ENCODE measurements at places on chromosomes 16 and 17.

DNA sequence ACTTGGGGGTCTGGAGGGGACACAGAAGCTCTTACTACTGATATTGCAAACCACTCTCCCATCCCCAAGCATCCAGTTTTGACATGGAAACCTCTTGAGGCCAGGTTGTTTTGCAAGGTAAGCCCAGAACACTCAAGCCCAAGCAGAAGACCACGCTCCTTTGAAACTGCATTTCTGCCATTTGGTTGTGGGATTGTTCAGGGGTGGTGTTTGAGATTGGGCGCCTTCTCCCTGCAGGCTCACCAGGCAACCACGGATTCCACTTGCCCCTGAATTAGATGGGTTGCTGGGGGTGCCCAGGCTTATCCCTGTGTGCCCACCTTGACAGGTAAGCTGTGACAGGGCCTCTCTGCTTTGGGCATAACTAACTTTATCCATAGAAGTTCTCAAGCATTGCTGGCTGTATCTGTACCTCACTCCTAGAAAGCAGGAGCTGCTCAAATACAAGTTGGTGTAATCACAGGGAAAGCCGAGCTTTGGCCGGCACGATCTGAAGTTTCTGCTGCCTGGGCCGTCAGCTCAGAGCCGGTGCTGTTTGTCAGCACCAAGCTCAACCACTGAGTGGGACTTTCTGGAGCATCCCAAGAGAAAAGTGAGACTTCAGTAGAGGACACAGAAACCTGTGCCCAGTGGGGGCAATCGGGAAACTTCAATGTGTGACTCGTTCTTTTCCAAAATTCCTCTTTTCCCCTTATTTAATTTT is 93.6 kb downstream of the CYLD start:
- H3K27ac ChIP-seq, result no peak overlapping the region
- DNase-seq, result no peak
- H3K4me3 ChIP-seq, result no peak overlapping the region
- H3K27me3 ChIP-seq, result no peaks in the 10 kb centered on the region

DNA sequence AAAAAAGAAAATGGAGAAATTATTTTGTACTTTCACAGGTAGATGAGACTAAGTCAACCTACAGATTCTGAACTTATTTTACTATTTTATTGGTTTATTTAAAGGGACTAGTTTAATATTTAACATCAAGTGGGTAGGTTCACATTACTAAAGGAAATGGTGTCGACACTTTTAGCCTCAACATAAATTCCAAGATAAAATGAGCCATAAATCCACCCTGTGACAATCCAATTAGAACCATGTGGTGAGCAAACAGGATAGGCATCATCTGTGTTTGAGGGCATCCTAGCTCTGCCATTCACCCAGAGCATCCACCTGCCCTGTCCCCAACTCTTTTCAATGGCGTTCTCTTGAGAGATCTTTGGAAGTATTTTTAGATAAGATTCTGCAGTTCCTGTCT is 92.8 kb upstream of the PMFBP1 start:
- H3K27me3 ChIP-seq, result no peaks in the 10 kb centered on the region
- no peak for DNase-seq
- H3K27ac ChIP-seq, result no peak overlapping the region
- H3K4me1 ChIP-seq, result no peaks in the 10 kb centered on the region

- no peak overlapping the region for H3K4me3 ChIP-seq
- no peaks in the 10 kb centered on the region for H3K27me3 ChIP-seq
- H3K27ac ChIP-seq, result no peak overlapping the region
- no peak for DNase-seq
- no peaks in the 10 kb centered on the region for H3K36me3 ChIP-seq
These were observed 26.8 kb downstream of the MARCHF10 start for GRCh38 chr17:62781356-62781755.

GRCh38 chr17:34527908-34528470 is 51.4 kb upstream of the TMEM132E start:
- H3K4me3 ChIP-seq, result no peak overlapping the region
- no peaks in the 10 kb centered on the region for H3K36me3 ChIP-seq
- no peak overlapping the region for H3K27ac ChIP-seq
- peaks cover 13% of the 10 kb centered on the region for H3K4me1 ChIP-seq

DNA sequence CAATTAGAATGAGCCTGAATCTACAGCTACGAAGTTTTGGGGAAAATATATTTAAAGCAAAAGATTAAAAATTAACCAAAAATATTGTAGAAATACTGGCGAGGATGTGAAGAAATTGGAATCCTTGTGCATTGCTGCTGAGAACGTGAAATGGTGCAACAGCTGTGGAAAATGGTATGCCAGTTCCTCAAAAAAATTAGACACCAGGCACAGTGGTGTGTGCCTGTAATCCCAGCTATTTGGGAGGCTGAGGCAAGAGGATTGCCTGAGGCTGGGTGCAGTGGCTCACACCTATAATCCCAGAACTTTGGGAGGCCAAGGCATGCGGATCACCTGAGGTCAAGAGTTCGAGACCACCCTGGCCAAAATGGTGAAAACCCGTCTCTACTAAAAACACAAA is 119.9 kb upstream of the TMEM97 start:
- no peaks in the 10 kb centered on the region for H3K4me1 ChIP-seq
- no peaks in the 10 kb centered on the region for H3K27me3 ChIP-seq
- no peaks in the 10 kb centered on the region for H3K36me3 ChIP-seq
- no peak for DNase-seq
- no peak overlapping the region for H3K4me3 ChIP-seq

DNA sequence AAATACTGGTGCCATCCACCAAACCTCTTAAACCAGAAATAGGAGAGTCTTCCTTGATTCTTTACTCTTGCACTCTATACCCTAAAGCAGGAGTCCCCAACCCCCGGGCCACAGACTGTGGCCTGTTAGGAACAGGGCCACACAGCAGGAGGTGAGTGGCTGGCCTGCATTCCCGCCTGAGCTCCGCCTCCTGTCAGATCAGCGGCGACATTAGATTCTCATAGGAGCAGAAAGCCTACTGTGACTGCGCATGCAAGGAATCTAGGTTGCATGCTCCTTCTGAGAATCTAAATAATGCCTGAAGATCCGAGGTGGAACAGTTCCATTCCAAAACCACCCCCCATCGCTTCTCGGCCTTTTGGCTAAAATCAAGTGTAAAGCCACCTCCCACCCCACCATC is 30.3 kb upstream of the SRCIN1 start:
- H3K27me3 ChIP-seq, result no peaks in the 10 kb centered on the region
- no peaks in the 10 kb centered on the region for H3K36me3 ChIP-seq
- no peak for DNase-seq
- H3K27ac ChIP-seq, result no peak overlapping the region
- H3K4me1 ChIP-seq, result no peaks in the 10 kb centered on the region

DNA sequence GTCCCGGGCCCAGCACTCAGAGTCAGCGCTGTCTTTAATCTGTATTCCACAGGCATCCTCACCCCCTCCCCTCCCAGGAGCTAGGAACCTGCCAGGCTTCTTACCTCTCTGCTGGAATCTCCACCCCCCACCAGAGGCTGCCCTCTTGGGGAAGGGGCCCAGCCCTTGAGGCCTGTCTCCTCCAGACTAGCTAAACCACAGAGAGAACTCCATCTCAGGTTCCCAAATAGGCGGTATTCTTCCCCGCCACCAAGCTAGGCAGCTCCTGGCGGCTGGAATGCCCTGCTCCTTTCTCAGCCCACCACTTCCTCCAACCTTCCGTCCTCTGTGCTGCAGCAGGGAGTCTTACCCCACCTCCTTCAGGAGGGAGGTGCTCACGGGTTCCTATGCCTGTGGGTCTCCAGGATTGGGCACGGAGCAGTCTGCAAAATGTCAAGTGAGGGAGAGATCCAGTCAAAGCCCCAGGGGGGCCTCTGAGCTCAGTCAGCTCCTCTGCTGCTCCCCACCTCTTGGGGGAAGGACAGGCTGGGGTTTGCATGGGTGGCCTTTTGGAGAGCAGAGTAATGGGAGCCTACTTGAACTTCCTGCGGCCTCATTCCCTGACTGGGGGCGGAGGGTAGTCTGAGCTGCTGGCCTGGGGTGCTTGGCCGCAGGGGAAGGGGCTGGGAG is 55.7 kb downstream of the SREBF1 start:
- H3K27me3 ChIP-seq, result no peaks in the 10 kb centered on the region
- DNase-seq, result peak; percentile 64
- H3K4me1 ChIP-seq, result peaks cover 32% of the 10 kb centered on the region
- peak overlapping the region; percentile 50 for H3K4me3 ChIP-seq
- H3K27ac ChIP-seq, result peak overlapping the region; percentile 56

GRCh38 chr16:29011112-29011511 is 26.3 kb downstream of the LAT start:
- no peaks in the 10 kb centered on the region for H3K27me3 ChIP-seq
- H3K27ac ChIP-seq, result no peak overlapping the region
- H3K4me1 ChIP-seq, result no peaks in the 10 kb centered on the region
- H3K36me3 ChIP-seq, result no peaks in the 10 kb centered on the region

DNA sequence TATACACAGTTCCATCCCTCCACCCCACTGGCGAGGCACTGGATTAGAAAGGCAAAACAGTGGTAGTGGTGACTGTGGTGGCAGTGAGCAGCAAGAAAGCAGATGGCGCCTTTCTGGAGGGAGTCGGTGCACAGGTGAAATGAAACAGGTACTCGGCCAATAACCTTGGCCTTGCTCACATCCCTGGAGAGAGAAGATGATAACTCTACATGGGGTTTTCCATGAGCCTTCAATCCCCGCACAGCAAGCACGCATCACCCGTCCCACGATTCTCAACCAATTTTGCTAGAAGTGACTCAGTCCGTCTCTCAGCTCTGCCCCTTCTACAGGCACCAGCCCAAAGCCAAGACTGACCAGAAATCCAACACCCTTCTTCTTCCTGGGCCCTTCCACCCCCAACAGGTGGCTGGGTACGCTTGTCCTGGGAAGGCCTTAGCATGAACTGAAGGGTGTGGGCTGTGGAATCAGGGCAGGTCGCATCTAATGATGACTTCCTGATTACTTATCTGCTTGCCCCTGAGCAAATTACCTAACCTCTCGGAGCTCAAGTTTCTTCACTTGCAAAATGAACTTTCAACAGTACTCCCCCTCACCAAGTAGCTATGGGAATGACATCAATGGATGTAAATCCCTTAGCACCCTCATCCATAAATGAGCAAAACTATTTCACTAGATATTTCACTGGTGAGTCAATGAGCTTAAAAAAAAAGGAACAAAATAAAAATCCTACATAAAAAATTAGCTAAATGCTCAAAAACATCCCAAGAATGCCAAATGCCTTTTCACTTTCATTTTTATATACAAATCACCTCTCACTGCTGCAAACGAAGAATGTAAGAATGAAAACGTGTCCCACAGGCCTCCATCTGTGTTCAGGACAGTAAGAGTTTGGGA is 18.0 kb downstream of the XPO6 start:
- H3K27me3 ChIP-seq, result no peaks in the 10 kb centered on the region
- H3K36me3 ChIP-seq, result no peaks in the 10 kb centered on the region
- no peak overlapping the region for H3K27ac ChIP-seq
- H3K4me1 ChIP-seq, result peaks cover 8% of the 10 kb centered on the region
- H3K4me3 ChIP-seq, result no peak overlapping the region
